Stomach (tissue), 19 donors: ENCODE measurements at places on chromosomes 1 and 21. TPM values are rescaled to one million over a fixed set of nuclear protein-coding genes. Genes with fewer than 3 reads are reported as not detected.

Gene RGS7
- 2.2 TPM for total RNA-seq

Gene PRKAA2
- total RNA-seq: 14.0 TPM

Gene WNT3A
- total RNA-seq: not detected

Gene MROH9
- total RNA-seq: not detected

Gene NUDT4B
- total RNA-seq: not detected

Gene RPE65
- 0.58 TPM for total RNA-seq

Gene E2F2
- total RNA-seq: 27.8 TPM

Gene YOD1
- total RNA-seq: 6.4 TPM

Gene MRPL39
- 3.3 TPM for total RNA-seq

DNA sequence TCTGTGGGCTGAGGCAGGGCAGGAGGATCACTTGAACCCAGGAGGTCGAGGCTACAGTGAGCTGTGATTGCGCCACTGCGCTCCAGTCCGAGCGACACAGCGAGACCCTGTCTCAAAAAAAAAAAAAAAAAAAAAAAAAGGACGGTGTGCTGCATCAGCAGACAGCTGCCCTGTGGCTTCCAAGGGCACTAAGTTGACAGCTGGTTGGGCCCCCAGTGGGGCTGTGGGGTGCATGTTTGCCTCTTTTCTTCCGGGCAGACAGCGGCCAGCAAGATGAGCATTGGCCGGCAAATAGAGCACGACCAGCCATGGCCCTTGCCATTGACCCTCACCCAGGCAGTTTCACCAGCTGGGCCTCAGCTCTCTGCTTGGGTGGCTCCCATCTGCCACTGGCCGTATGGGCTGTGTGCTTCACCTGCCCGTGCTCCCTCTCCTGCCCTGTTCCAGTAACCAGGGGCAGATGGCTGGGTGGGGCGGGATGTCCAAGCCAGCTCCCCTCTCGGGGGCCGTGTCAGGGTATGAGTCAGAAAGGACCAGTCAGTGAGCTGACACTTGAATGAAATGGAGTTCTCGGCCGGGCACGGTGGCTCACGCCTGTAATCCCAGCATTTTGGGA lies 12.3 kb upstream of the SLC25A34 start:
- no peak for DNase-seq

DNA sequence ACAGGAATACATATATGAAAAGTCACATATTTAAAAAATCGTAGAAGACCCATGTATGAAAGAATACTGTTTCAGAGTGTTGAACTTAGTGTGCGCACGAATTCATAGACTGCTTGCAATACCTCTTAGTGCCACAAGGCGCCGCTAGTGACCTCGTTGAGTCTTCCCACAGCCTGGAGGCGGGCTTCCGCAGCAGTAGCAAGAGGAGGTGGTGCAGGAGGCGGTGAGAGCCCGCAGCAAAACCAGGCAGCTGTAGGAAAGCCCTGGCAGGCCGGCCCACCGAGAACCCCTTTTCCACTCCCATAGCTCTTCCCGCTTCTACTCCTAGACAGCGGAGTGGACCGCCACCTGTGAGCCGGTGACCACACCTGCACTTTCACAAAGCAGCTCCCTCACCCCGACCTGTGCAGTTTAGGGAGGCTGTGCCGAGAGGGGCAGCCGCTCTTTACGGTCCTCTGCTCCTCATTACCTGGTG lies 23.5 kb downstream of the MTARC1 start:
- peak; percentile 70 for DNase-seq

- no peak for DNase-seq
Measured at GRCh38 chr1:119662034-119662437, 14.0 kb upstream of the ZNF697 start.

DNA sequence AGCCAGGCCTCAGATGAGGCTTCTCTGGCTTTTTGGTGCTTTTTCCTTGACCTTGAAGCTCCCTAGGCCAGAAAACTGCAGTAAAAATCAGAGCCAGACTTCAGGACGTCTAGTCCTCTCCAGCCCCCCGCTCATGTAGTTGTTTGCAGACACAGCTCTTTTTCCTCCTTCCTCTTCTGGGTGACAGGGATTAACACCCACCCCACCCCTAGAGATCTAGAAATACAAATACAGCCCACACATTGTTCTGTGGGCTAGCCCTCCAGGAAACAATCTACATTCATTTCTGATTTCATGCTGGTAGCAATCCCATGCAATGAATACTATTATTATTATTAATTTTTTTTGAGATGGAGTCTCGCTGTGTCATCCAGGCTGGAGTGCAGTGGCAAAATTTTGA lies 9.9 kb upstream of the CLSTN1 start:
- no peak for DNase-seq

GRCh38 chr1:211632808-211633523 lies 42.5 kb downstream of the NEK2 start:
- no peak for DNase-seq

GRCh38 chr21:33185852-33186251 lies 43.9 kb upstream of the IFNAR2 start:
- DNase-seq: peak; percentile 25

- DNase-seq: no peak
Measured at GRCh38 chr1:37040773-37041172, 6.5 kb upstream of the GRIK3 start.

DNA sequence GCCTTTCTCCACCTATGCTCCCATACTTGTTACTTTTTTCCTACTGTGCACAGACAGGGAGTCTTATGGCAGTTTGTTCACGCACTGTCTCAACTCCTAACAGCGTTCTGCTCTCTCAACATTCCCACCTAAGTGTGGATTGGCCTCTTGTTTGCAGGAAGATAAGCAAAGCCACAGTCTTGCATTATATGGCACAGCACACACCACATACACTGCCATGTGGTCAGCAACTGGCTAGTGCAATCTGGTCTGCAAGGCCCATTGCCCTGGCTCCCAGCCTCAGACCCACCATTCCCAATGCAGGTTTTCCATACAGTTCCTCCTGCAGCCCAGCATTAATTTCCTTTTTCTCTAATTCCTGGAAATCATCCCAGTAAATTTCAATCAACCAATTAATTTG lies 38.3 kb upstream of the LAMC2 start:
- DNase-seq: no peak

DNA sequence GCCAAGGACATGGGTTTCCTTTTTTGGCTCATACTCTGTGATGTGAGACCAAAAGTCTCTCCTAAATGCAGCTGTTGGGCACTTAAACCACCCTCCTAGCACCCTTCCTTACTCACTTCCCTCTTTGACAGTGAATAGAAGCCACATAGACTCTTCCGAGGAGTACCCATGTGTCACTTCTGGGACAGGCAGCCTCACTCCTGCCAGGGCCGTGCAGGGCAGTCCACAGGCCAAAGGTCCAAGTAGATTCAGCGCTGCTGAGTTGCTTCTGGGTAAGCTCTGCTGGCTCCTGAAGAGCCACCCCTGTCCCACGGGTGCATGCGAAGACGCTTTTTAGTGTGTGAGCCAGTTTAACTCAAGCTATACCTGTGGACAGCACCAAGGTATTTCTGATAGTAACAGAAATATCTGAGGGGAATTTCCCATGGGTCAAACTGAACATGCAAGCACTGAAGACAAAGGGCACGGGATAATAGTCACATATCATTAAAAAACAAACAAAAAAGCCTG lies 36.8 kb upstream of the BMP8B start:
- no peak for DNase-seq

DNA sequence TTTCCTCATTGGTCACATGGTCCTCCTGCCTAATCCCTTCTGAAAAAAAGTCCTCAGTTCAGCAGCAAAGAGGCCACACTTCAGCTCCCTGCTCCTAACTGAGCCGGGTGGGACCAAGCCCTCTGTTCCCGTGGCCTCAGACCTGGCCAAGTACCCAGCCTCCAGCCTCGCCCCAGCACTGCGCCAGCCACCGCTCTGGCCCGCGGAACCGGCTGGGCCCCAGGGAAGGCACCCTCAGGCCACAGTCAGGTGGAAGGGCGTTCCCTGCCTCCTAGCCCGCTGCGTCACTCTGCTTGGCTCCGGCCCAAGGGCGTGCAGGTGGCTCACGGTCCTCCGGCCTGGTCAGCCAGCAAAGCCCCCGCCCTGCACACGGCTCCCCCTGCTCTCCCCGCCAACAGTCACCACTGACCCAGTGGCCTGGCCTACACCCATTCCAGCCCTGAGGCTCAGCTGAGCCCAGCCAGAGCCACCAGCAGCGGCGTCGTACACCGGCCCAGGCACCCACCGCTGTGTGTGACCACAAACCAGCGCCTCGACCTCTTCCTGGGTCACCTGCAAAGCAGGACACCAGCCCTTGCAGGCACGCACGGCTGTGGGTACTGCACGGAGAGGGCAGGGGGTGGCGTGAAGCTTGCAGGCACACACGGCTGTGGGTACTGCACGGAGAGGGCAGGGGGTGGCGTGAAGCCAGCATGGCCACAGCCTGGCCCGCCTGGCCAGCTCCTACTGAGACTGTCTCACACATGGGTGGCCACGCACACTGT lies 19.4 kb downstream of the NADK start:
- peak; percentile 95 for DNase-seq

- DNase-seq: no peak
Measured at GRCh38 chr1:55147524-55147923, 67.6 kb downstream of the USP24 start.

GRCh38 chr1:35539824-35540261 lies 17.4 kb downstream of the KIAA0319L start:
- peak; percentile 19 for DNase-seq

DNA sequence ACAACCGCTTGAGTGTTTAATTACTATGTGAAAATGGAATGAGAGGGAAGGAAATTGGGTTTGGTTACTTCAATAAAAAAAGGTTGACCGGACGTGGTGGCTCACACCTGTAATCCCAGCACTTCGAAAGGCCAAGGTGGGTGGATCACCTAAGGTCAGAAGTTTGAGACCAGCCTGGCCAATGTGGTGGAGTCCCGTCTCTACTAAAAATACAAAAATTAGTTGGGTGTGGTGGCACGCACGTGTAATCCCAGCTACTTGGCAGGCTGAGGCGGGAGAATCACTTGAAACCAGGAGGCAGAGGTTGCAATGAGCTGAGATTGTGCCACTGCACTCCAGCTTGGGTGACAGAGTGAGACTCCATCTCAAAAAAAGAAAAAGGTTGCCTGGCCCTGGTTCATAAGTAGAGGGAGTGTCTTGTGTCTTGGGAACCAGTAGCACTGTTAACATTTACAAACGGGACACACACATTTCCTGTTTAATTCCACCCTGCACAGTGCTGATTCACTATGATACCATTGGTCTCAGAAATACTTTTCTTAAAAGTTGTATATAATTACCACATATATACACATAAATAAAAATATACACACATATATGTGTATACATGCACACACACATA lies 27.6 kb upstream of the CLDN14 start:
- DNase-seq: no peak

GRCh38 chr1:86104606-86105532 lies 51.7 kb downstream of the COL24A1 start:
- DNase-seq: peak; percentile 92

- peak; percentile 70 for DNase-seq
Measured at GRCh38 chr1:85502625-85503083, 37.7 kb upstream of the DDAH1 start.

GRCh38 chr21:26199456-26199855 lies 28.9 kb upstream of the APP start:
- DNase-seq: no peak

- DNase-seq: no peak
Measured at GRCh38 chr21:44749116-44749758, 37.9 kb upstream of the TSPEAR start.

DNA sequence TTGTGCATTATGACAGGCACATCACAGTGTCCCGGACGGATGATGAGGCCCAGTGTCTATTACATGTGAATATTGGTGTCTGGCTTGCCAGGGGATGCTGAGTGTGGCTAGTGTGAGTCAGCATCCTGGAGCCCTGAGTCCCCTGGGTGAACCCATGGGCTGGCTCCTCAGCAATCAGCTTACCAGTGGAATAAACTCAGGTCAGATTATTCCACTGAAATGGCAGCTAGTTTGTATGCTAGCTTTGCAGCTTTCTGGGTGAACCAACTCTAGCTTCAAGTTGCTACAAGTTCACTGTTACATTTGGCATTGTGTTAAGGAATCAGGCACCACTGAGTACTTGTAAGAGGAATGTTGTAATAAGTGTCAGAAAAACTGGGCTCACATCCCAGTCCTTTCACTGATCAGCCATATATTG lies 23.9 kb upstream of the RPTN start:
- DNase-seq: no peak

DNA sequence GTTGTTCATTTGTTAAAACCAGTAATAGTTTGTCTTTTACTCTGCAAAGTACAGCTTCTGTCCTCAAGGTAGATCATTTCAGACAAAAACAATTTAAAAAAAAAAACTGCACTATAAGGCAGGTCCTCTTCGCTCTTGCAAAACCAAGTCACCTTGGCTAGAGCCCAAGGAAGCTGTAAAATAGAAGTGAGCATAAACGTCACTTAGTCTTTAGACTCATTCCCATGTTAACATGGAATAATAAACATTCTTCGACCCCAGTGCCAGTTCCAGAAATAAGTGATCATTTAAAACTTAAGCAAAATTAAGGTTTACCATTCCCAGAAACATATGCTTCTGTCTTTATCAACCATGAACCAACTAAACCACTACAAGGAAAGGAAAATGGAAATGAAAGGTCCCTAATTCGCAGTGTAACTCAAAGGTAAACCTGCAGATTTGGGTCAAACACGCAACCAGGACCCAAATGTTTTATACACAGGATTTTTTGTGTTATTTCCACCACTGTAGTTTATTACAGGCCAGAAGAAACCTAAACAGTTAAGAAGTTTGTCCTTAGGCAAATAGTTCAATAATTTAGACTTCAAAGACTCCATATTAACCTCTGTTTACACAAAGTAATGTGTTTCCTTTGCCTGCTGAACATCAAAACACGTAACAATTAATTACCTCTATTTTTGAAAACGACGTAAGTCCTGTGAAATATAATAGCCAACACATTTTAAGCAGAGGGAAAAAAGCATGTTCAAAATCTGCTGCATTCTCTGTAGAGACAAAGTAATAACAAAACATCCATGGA lies 54.6 kb downstream of the TGFBR3 start:
- no peak for DNase-seq

DNA sequence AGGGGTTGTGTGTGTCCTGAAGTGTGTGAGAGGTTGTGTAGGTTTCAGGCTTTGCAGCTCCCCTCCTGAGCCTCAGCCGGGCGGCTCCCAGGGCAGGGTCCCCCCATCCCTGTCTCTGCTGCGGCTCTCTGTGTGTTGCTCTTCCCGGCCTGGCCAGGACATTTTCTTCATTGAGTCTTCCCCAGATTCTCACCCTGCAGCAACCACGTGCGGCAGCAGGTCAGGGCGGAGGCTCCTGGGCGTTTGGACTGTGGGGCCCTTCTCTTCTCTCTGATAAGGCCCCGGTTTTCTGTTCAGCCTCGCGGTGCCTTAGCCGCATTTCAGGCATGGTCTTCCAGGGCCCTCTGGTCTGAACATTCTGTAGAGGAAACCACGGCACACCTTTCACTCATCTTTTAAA lies 1.8 kb upstream of the TCP10L start:
- no peak for DNase-seq
